BJ (cell line): ENCODE measurements at places on chromosomes 4 and X. TPM values are rescaled to one million over a fixed set of nuclear protein-coding genes. Genes with fewer than 3 reads are reported as not detected.
A peak's percentile ranks its signal among the peaks of the same experiment; 100 is the strongest.

DNA sequence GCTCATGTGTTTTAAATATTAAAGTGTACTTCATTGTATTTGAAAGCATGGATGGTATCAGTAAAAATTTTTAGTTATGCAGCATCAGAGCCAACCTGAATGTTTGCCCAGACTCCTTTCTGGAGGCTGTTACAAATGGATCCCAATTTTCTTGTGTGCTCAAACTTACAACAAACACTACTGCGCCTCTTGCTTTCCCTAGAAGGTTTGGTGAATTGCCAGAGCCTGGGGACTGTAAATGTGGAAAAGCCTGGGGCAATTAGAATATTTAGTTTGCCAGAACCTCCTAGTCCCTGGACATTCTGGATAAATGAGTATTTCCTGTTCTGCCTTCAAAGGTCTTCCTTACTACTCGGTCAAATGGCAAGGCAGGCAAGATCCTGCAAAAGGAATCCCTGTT is 4.8 kb downstream of the CAPN6 start:
- no peak for DNase-seq

DNA sequence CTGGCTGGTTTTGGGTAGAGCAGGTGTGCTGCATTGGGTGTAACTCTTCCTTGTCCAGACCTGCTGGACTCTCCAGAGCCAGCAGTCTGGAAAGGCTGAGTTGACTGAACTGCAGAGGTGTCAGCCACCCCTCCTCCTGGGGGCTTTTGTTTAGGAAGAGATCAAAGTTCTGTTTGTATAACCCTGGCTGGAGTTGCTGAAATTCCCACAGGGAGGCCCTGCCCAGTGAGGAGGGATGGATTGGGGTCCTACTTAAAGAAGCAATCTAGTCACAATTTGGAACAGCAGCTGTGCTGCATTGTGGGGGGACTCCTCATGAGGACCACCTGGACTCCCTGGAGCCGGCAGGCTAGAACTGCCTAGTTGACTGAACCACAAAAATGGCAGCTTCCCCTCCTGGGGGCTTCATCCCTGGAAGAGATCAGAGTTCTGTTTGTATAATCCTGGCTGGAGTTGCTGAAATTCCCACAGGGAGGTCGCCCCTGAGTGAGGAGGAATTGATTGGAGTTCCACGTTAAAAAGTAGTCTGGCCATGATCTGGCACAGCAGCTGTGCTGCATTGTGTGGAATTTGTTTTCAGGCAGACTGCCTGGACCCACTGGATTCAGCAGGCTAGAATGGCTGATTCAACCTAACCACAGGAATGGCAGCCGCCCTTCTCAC is 264.9 kb upstream of the ZC4H2 start:
- no peak for DNase-seq

DNA sequence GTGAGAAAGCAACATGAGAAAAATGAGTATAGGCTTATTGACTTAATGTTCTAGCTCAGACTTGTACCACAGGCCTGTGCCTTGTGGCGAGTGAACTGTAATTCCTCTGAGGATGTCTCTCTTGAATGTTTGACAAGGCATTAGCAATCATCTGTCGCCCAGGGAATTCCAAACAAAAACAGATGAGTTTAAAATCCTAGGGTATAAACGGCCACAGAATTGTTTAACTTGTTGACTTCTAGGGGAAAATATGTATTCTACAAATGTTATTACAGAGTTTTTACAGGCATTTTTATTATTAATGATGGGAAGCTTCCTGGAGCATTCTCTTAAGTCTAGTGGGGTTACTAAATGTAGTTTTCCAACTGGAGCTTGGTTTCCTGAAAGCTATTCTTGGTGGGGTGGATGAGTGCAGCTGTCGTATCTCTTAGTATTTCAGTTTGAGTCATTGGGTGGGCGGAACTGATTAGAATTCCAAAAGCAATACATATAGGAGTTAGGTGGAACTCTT is 40.6 kb downstream of the ARHGAP10 start:
- no peak for DNase-seq

- DNase-seq = no peak
These were observed 1236.5 kb downstream of the FSTL5 start for GRCh38 chr4:160927311-160927710.

DNA sequence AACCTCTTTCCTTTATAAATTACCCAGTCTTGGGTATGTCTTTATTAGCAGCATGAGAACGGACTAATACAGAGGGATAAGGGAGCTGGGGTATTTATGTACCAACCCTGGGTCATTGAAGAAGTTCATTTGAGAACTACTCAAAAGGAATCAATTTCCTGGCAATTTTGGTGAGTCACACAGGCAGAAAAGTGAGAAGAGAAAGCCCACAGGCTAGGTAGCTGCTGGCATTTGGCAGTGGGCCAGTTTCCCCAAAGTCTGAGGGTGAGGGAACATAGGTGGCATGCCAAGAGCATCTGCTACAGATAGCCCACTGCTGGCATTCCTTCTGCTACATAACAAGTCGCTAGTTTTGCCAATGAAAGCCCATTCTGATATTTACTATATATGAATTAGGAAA is 411.2 kb downstream of the MID1IP1 start:
- no peak for DNase-seq

The APOOL gene
- 2.5 and 5.6 TPM in 2 replicates for polyA plus RNA-seq

GRCh38 chr4:119113033-119113655 is 22.5 kb upstream of the MYOZ2 start:
- peak; percentile 93 for DNase-seq

The MAGEE2 gene
- polyA plus RNA-seq = not detected in 2 replicates

The ITM2A gene
- polyA plus RNA-seq = not detected in 2 replicates

The ZMAT1 gene
- polyA plus RNA-seq = 0.99 and 2.2 TPM in 2 replicates

The FABP2 gene
- polyA plus RNA-seq = not detected in 2 replicates

DNA sequence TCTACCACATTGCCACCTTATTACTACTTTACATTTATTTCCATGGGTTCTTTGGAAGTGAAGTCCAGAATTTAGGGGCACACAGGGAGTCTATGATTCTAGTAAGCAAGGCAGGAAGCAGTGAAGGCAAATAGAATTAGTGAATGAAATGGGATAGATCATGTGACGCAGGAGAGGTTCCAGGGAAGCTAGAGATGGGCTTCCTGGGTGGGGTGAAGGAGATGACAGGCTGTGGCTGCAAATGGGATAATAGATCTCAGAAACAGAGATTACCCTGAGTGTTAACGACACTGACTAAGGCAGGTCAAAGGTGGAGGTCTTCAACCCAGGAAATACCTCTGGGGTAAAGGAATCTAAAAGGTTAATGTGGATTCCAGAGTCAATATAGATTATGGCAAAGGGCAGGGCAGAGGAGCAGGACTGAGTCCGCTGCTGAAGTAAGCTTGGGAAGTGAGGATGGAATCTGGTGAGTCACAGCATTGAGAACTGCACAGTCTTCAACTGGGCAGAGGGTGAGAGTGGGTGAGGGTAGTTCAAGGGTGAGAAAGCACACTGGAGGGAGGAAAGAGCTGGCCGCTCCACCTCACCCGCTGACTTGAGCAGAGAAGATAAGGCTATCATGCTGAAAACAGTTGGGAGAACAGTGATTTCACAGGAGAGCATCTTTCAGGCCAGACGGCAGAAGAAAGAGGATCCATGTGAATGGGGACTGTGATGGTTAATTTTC is 70.8 kb downstream of the ANXA3 start:
- no peak for DNase-seq

The PSAPL1 gene
- not detected in 2 replicates for polyA plus RNA-seq

The PPEF2 gene
- polyA plus RNA-seq = not detected in 2 replicates

The MRFAP1L1 gene
- polyA plus RNA-seq = 35.5 and 54.1 TPM in 2 replicates

DNA sequence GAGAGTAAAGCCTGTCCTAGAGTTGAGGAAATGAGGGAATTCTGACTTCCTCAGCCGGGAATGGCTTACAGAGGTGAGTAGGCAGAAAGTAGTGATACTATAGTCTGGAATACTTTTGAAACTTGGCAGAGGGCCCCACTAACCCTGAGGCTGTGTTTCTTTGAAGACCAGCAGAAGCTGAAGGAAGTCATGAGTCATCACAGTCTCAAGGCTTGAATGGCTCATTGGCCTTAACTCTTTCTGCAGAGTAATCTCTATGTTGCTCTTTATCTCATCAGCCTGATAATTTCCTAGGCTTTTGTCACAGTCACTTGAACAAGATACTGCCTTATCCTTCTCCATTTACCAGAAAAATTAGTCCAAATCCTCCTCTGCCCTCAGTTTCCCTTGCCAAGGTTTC is 80.8 kb downstream of the ANKRD50 start:
- peak; percentile 84 for DNase-seq

The FANCB gene
- polyA plus RNA-seq = 0.78 and 1.9 TPM in 2 replicates

DNA sequence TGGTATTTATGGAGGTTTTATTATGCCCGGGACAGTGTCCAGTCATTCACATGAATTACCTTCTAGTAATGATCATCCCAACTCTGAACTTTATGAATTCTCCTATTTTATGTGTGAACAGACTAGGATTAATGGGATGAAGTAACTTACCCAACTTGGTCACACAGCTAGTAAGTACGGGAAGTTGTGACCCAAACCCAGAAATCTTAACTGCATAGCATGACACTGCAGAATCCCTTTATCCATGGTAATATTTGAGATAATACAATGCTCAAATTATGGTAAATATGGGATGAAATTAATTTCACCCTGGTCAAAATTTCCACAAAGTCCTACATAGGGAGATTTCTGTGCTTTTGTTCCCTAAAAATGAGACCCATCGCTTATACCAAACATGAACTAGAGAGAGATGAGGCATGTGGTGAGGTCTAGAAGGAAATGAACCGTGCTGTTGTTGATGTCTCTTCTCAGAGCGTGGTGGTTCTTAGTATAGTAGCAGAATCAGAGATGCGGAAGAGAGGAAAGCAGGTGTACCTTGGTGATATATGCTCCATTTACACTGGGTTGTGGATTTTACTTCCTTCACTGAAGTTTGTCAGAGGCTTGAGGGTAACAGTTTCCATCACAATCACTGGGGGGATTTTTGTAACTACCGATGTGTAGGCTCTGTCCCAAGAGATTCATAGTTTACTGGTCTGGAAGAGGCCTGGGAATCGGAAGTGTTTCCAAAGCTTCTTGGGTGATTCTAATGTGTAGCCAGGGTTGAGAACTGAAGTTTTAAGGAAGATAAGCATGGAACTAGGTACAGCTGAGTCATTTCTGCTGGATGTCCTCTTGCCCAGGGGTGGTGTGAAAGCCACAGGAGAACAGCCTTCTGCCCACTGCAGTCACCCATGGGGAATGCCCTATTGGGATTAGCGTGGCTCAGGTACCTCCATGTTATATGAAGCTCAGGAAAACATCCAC is 30.2 kb upstream of the FAM9C start:
- DNase-seq = no peak

- no peak for DNase-seq
These were observed 5.8 kb upstream of the TMEM31 start for GRCh38 chrX:103704863-103705262.

DNA sequence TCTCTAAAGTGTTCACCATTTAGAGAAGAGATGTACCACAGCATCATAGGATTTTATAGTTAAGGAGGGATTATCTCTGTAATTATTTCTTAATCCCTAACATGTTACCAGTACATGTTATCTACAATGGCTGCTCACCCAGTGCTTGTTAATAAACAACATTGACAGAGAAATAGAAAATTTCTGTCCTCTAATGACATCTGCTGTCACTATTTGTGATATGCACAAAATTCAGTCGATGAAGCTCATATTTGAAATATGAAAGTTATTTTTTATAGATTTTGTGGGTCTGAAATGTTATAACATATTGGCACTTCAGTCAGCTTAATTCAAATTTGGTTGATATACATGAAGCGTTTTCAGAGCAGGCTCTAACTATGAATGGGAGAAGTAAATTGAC is 48.8 kb upstream of the GRXCR1 start:
- no peak for DNase-seq

DNA sequence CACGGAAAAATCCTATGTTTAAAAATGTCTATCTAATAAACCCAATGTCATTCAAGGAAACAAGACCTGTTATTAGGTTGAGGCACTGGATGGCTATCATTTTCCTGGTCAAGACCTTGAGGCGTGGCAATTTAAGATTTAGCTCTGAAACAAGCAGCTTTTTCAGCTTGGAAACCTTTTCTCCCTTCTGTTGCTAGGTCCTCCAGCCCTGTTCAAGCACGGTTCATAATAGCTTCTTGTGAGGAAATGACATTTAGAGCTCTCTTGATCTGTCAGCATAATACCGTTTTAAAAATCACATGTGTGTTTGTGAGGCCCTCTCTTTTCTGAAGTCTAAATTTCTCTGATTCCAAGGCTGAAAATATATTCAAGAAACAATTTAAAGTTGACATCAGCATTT is 133.6 kb upstream of the GRPR start:
- DNase-seq = no peak

The UBE2K gene
- 44.1 and 67.8 TPM in 2 replicates for polyA plus RNA-seq

The CT45A2 gene
- not detected in 2 replicates for polyA plus RNA-seq

- no peak for DNase-seq
These were observed 1080.4 kb upstream of the INTU start for GRCh38 chr4:126552321-126552720.

GRCh38 chr4:76589872-76590797 is 155.1 kb downstream of the SHROOM3 start:
- DNase-seq = peak; percentile 95

The VCX gene
- not detected in 2 replicates for polyA plus RNA-seq

The RAB33A gene
- 4.6 and 5.1 TPM in 2 replicates for polyA plus RNA-seq

GRCh38 chr4:147707892-147708672 is 23.8 kb upstream of the ARHGAP10 start:
- DNase-seq = no peak

The SLITRK2 gene
- not detected in 2 replicates for polyA plus RNA-seq

DNA sequence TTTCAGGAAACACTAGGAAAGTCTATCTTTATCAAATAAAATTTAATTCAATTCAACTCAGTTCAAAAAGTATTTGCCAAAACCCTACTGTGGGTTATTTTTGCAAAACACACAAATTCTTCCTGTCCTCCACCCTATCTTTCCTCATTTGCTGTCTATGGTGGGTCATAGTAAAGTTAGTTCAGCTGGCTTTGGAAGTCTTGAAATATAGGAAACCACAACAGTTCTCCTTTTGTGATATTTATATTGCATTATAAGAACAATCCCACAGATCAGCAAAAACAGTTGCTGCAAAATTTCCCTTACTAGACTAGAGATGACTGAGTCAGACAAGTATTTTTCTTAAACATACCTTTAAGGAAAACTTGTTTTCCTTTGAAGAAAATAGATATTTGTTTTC is 22.2 kb downstream of the CYBB start:
- DNase-seq = no peak

GRCh38 chrX:112687189-112687691 is 7.5 kb upstream of the LHFPL1 start:
- no peak for DNase-seq

DNA sequence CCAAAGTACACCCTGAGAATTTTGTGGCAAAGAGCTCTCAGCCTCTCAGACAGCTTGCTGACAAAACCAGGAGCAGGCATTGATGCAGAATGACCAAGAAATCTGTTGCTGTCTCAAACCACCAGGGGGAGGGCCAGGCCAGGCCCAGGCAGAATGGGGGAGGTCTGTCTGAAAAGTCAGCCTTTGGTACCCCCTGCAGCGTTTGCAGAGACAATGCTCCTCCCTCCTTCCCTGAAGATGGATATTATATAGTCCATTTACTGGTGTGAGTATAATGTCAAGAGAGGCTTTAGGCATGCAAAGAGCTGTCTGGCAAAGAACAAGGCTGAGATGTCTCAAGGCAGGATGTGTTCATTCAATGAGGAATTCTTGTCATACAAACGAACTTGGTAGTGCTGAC is 52.9 kb upstream of the TRPC5OS start:
- DNase-seq = no peak
